RWPE1 (cell line): ENCODE measurements at places on chromosomes 16 and 17.

DNA sequence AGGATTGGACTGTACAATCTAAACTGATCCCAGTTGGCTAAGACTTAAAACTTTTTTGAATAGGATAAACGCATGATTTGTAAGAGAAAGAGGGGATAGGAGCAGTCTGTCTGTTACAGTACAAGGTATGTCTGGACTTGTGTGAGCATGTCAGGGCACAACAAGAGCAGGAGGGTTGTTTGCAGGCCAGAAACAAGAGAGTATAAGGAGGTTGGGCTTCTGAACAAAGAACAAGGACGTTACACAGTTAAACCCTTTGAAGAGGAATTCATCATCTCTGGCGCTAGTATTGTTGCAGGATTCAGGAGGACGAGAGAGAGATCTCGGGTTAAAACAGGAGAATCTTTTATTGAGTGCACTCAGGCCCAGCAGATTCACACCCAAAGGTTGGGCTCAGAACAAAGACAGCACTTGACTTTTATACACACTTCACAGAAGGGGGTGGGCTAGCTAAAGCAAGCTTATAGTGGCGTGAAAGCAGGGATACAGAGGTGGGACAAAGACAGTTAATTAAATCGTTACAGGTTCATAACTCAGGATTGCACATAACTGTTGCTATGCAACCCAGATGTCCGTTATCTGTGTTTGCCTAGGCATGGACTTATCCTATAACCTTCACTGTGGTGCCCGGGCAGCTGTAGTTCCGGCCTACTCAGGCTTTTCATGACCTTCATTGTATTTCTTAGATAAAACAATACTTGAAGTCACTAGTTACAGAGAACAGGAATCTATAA lies 34.3 kb downstream of the SEC14L1 start:
- DNase-seq: no peak

GRCh38 chr17:29180788-29181160 lies 576 bp upstream of the MYO18A start:
- DNase-seq: no peak

- no peak for DNase-seq
Observed at GRCh38 chr16:58020628-58021521, 4.7 kb upstream of the MMP15 start.

- DNase-seq: no peak
Observed at GRCh38 chr16:58495521-58496331, 4.2 kb upstream of the NDRG4 start.

GRCh38 chr17:73760439-73760758 lies 116.2 kb upstream of the SDK2 start:
- DNase-seq: no peak

GRCh38 chr17:36608794-36609497 lies 7.6 kb downstream of the MRM1 start:
- peak; percentile 54 for DNase-seq

- DNase-seq: no peak
Observed at GRCh38 chr17:21218101-21218500, 4.1 kb upstream of the TMEM11 start.

DNA sequence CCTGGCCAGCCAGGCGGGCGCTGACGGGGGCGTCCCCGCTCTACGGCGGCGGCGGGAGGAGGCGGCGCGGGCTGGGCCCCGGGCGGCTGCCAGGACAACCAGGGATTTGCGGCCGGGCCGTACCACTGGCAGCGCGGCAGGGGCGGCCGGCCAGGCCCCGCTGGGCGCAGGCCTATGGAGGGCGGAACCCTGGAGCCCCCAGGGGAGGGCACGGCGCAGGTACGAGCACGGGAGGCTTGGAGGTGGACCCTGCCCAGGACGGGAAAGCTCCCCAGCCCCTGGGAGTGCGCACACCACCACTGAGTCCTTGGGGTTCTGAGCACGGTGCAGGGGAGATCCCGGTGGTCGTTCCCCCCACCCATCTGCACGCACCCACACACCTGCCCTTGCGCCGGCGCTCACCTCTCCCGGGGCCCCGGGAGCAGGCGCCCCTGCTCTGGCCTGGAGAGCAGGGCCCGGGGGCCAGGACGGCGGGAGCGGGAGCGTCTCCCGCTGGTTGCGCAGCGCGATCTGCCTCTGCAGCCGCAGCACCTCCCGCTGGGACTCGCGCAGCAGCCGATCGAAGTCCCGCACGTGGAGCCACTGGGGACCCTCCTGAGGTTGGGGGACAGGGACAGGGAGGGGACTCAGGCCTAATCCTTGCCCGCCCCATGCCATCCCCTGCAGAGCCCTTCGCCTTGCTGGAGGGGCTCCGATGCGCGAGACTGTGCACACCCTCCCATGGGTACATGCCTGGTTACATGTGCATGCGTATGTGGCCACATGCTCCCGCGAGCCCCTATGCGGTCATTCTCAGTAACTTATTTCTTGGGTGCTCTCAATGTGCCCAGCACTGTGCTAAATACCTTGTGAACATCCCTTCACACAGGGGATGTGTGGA lies 3.9 kb downstream of the TSPOAP1 start:
- no peak for DNase-seq

GRCh38 chr16:2507665-2508064 lies 6.1 kb upstream of the ATP6V0C start:
- no peak for DNase-seq
